Articular chondrocyte of knee joint (primary cell): ENCODE measurements at places on chromosomes 6 and 20. TPM values are rescaled to one million over a fixed set of nuclear protein-coding genes. Genes with fewer than 3 reads are reported as not detected.

The TFB1M gene
- total RNA-seq = 13.1 and 13.7 TPM in 2 replicates

The ERVFRD-1 gene
- total RNA-seq = not detected in 2 replicates

The HLA-DPA1 gene
- total RNA-seq = 7.6 and 11.9 TPM in 2 replicates

The PDSS2 gene
- total RNA-seq = 13.3 and 14.0 TPM in 2 replicates

The HAO1 gene
- not detected in 2 replicates for total RNA-seq

The LST1 gene
- total RNA-seq = not detected in 2 replicates
